ENCODE measurements at places on chromosomes 2 and 18.

DNA sequence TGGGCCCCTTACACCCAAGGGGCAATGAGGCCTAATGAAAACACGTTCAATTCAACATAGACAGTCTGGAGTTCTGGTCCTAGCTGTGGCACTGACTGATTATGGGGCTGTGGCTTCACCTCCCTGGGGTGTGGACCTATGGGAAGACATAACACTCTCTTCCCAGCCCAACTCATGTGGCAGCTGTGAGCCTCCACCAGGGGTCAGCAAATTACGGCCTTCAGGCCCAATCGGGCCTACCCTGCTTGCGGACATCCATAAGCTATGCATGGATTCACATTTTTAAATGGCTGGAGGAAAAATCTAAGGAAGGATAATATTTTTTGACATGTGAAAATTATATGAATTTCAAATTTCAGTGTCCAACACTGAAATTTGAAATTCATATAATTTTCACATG is 101.3 kb downstream of the LOXHD1 start:
- no peak for DNase-seq

DNA sequence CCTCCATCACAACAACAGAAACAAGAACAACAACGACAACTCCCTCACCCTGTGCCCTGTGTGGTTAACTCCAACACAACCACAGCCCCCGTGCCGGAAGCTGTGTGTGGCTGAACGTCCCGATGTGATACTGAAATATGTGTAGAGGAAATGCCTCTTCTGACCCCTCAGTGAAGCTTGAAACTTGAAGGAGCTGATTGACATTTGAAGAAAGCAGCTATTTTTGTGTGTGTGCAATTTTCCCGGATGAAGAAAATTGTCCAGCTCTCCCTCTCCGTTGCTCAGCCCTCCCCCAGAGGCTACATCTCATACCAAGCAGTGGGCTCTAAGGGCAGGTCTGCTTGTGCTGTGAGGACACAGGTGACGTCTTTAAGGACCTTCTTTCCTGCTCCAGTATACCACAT is 173.8 kb downstream of the ICOS start:
- no peak for DNase-seq

GRCh38 chr2:133952896-133953295 is 301.0 kb upstream of the MGAT5 start:
- DNase-seq, result no peak

- DNase-seq, result no peak
Measured at GRCh38 chr2:27940090-27940671, 49.7 kb downstream of the BABAM2 start.

GRCh38 chr2:111101592-111101991 is 19.1 kb upstream of the BCL2L11 start:
- no peak for DNase-seq

DNA sequence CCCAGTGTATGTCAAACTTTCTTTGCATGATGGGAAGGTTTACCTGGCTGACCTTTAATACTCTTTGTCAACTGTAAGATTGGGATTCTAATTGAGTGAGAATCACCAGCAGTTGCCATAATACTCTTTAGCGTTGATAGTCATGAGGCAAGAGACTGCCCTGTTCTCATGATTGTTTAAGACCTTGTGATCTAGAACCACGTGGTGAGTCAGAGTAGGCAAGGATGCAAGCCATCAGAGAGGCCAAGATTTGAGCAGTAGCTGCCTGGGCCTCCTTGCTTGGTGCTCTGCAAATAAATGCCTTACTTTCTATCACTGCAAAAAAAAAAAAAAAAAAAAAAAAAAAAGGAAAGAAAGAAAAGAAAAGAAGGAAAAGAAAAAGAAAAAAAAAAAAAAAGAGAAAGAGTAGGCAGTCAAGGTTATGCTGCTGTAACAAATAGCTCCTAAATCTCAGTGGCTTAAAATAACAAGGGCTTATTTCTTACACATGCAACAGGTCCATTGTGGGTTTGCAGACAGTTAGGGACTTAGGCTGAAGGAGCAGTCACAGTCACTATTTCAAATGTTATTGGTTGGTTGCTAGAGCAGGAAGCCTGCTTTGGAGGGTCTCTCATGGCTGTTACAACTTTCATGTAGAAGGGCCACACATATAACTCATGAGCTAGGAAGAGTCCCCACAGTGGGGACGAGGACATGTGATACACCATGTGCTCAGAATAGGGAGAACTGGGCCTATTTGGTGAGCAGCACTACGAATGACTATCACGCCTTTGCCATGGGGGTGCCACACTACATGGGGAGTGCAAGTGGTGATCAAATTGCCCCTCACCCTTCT is 21.7 kb downstream of the IL1R2 start:
- no peak for DNase-seq

DNA sequence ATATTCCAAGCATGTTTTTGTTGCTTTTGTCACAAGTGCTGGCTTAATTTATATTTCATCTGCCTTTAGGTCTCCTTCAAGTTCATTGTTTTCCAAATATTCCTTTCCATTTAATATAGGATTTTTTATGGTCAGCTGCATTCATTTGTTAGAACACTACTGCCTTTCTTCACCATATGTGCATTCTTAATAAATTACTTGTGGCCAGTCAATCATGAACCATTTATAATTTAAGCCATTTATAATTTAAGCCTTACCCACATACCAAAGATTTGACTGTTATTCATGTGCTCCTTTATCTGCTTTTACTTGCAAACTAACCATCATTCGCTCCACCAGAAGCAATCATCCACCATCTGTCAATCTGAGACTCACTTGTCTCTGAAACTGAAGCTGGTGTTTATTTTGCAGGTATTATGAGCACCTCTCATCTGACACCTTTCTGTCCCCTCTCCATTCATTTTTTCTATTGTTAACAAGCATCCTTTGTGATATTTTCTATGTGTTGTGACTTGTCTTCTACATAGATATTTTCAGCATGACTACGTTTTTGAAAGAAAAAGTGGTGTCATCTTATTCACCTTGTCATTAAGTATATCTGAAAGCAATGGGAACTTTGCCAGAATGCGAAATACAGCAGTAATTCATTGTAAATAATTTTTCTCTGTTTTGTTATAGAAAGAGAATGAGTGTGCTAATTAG is 786.8 kb downstream of the KCNJ3 start:
- DNase-seq, result no peak

- no peak for DNase-seq
Measured at GRCh38 chr2:201942531-201942930, 91.1 kb upstream of the FZD7 start.

DNA sequence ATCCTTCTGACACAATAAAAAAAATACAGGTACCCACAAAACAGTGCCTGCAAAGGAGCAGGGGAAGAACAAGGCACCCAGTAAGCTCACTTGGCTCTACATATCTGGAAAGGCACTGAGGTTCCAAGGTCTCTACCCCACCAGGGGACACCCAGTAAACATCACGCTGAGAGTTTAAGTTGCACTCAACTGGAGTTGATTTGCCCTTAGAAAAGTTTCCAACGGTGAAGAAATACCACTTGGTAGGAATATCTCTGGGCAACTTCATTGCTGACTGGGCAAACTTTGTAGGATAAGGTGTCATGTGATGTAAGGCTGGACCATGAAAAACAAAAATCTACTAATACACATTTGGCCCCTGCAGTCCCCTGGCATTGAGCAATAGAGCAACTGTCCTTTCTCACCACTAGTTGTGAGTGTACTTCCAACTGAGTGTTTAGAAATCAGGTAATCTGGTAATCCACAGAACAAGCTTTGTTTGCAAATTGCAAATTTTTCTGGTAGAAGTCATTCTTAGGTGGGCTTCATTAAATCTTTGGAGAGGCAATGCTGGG is 14.2 kb downstream of the ST8SIA3 start:
- DNase-seq, result no peak

DNA sequence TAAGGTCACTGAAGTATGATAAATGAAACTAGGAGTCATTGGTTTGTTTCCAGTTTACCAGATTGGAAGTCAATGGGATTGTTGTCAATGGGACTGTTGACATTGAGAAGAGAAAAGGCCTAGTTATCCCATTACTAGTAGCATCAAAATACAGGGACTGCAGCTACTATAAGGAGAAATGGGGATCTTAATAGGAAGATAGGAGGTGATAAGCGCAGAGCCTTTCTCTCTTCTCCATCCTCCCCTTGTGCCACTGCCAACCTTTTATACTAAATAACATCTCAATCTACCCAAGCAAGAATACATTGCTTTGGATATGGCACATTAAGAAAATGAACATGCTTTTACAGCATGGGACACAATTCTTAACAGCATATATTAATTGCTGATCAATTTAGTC is 10.5 kb upstream of the BBS5 start:
- no peak for DNase-seq

- DNase-seq, result peak; percentile 12
Measured at GRCh38 chr2:20558391-20559150, 92.3 kb downstream of the HS1BP3 start.

- no peak for DNase-seq
Measured at GRCh38 chr18:32544088-32544487, 73.4 kb upstream of the GAREM1 start.

DNA sequence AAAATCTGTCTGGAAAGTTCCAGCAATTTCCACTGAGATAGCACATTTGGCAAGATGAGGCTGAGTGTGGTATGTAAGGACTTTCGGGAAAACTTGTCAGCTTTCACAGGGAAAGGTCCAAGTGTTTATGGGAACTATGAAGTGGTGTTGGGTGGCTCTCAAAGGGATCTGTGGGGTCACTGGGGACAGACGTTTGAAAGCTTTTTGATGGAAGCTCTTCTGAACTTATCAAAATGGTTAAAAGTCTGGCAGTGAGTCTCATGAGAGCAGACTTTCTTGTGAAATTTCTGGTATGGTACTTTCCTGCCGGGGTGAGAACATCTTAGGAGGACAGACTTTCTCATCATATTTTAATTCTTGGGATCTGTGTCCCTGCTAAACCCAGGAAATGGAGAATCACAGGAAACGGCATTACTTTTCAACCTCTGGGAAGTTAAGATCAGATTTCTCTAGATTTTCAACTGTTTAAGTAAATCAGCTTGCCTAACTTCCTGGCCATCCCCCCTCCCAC is 546.3 kb upstream of the ZEB2 start:
- DNase-seq, result peak; percentile 15

- DNase-seq, result no peak
Measured at GRCh38 chr2:107591561-107592279, 235.0 kb upstream of the RGPD4 start.

- no peak for DNase-seq
Measured at GRCh38 chr2:224982226-224982625, 60.0 kb downstream of the DOCK10 start.

DNA sequence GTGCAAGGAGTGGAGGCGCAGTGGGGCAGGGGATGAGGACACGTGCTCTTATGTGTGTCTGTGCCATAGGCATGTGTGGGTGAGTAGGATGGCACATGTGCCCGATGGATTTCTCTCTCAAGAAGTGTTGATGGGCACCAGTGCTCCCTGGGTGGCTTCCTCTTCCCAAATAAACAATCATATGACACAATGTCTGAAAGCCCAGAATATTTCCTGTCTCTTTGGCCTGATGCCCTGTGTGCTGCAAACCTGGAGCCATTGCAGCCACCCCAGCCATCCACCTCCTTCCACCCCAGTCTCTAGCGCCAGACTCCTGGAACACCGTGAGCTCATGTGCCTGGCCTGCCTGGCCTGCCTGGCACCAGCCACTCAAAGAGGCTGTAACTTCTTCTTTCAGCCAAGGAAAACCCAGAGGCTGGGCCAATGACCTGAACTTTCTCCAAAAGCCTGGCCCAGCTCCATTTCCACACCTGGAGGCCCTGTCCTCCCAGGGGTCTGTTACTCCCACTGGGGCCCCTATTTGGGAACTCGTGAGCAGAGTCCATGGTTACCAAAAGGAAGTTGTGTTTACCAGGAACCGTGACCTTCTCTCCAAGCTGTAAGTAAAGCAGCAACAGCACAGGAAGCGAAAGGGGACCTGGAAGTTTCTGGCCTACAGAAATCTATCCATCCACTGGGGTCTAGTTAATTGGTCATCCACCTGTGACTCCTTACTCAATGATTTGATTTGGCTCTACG is 9.5 kb upstream of the ZBTB7C start:
- DNase-seq, result no peak

DNA sequence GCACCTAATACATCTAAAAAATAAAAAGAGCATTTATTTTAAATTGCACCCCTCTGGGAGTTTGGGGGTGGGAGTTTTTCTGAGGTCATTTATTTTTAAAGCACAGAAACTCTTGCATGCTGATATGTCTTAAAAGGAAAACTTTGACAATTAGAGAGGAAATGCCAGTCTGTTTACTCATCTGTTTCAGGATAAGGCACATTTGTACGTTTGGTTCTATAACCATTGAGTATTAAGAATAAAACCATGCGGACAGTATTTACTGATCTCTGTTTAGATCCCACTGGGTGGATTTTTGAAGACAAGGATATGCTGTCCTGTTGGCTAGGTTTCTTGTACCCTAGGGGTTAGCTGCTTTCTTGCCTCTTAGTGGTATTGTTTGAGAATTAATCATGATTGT is 122.9 kb downstream of the TANC1 start:
- DNase-seq, result no peak

DNA sequence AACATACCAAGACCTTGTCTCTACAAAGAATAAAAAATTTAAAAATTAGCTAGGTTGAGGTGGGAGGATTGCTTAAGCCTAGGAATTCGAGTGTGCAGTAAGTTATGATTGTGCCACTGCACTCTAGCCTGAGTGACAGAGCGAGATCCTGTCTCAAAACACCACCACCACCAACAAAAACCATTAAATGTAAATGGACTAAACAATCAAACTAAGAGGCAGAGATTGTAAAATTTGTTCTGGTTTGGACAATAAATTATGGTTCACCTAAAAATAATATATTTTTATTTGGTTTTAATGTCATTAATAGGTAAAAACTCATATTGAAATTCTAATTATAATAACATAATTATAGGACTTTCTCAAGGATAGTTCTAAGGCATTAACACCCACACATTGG is 9.9 kb upstream of the ATIC start:
- no peak for DNase-seq

GRCh38 chr2:19488009-19488691 is 129.7 kb upstream of the OSR1 start:
- DNase-seq, result no peak

- no peak for DNase-seq
Measured at GRCh38 chr2:200279857-200280256, 26.6 kb upstream of the SPATS2L start.

DNA sequence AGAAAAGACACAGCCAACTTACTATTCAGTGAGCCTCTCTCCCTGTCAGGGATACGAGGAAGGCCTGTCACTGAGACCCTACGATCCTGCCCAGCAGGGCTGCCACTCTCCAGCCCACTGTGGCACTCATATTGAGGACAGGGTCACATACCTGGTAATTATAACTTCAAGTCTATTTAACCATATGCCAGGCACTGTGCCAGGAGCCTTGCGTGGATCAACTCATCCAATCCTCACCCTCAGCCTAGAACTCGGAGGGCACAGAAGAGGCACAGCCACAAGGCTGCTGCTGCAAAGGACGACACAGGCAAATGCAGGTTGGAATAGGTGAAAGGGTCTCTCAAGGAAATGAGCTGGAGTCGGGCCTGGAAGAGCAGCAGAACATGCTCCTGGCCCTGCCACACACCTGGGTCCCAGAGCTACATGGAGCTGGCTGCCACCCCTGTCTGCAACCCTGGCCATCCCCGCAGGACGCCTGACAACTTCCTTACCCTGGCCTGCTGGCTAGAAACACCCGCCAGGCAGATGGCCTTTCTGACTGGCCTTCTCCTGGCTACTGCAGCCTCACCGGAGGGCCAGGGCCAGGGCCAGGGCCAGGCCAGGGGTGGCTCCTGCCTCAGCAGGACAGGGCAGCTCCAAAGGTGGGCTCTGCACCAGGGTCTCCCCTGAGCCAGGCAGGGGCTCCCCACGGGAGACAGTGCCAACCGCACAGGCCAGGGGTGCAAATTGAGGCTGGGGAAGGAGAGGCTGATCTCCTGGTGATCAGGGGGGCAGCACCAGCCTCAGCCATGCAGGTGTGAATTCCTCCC is 32.1 kb upstream of the SLC66A3 start:
- DNase-seq, result no peak

GRCh38 chr2:160423126-160423525 is 70.5 kb downstream of the RBMS1 start:
- no peak for DNase-seq
